Osteoblast (primary cell): ENCODE measurements at places on chromosomes 4 and X. TPM values are rescaled to one million over a fixed set of nuclear protein-coding genes. Genes with fewer than 3 reads are reported as not detected.

AGA gene
- 43.4 and 61.9 TPM in 2 replicates for total RNA-seq

GCNA gene
- total RNA-seq, result 4.3 and 4.4 TPM in 2 replicates

ANAPC4 gene
- total RNA-seq, result 28.2 and 31.8 TPM in 2 replicates

DOK7 gene
- total RNA-seq, result not detected in 2 replicates

TMEM131L gene
- 8.3 and 9.0 TPM in 2 replicates for total RNA-seq
